IPS DF 19.7 (cell line): ENCODE measurements at places on chromosomes 12 and 14.
A peak's percentile ranks its signal among the peaks of the same experiment; 100 is the strongest.

GRCh38 chr14:80364274-80364673 lies 153.0 kb upstream of the DIO2 start:
- DNase-seq: no peak

- no peak for DNase-seq
Observed at GRCh38 chr12:18828483-18828882, 90.6 kb downstream of the CAPZA3 start.

DNA sequence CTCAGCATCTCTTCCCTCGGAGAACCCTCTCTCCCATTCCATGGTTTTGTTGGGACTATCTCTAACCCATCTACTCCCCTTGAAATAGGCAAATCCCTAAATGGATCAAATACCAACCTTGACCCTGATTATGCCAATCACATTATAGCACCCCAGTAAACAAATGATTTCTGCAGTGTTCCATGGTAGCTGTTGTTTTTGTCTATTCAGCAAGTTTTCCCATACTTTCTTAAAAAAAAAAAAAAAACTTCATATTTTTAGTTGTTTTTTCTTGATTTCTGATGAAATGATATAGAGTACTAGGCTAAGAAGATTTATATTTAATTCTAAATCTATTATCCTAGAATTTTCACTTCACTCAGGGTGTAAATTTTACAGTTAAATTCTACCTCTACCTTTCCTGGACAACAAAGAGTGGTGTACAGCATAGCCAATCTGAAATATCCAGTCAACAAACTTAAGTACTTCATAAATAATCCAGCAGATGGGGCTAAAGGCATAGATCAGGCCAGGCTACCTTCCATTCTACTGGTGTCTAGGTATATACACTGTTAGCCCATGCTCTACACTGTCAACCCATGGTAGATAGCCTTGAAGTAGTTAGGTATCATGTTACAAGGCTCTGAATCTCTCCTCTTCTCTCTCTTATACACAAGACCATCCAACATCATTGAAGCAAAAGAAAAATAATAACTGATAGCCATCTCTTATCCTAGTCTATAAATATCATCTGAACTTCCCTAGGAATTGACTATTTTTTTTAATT lies 82.2 kb downstream of the PLEKHG7 start:
- DNase-seq: peak; percentile 48

- DNase-seq: peak; percentile 68
Observed at GRCh38 chr14:69713209-69713781, 53.6 kb upstream of the SRSF5 start.

DNA sequence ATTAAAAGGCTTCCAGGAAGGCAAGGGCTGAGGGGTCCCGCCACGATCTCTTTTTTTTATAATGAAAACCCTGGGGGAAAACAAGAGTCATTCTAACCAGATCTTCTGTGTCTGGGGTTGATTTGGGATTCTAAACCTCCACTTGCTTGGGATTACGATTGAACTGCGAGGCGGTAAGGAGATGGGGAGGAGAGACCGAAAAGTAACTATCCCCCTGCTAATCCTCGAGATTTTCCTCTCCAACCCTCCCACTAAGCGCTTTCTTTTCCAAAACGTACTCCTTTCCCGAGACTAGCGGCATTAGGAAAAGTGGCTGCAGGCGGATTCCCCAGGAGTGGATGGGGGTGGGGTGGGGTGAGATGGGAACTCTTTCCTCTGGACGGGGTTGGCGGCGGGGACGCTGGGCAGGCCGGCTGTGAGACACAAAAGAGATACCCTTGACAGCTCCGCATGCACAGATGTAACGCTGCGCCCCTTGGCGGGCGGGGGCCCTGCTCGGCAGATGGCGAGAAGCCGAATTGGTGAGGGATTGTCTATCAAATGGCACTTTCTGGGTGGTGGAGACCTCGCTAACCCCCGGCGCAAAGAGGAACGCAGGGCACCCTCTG lies 830 bp upstream of the SRRM4 start:
- no peak for DNase-seq

- DNase-seq: no peak
Observed at GRCh38 chr12:8904665-8905064, 9.6 kb upstream of the PHC1 start.

DNA sequence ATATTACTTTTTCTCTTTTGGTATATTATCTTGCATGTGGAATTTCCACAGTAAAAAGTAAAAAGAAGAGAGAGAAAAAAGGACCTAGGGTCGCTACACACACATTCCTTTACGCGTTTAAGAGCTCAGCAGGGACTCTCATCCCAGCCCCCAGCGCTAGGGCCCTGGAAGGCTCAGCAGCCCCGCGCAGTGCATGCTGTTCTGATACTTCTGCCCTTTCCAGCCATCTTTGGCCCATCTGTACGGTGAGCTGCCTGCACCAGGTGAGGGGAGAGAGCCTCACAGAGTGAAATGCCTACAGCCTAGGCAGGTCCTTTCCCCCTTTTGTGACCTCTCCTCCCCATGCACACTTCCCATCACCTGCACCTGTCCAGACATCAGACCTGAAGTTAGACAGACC lies 1.6 kb upstream of the LTBR start:
- DNase-seq: no peak

DNA sequence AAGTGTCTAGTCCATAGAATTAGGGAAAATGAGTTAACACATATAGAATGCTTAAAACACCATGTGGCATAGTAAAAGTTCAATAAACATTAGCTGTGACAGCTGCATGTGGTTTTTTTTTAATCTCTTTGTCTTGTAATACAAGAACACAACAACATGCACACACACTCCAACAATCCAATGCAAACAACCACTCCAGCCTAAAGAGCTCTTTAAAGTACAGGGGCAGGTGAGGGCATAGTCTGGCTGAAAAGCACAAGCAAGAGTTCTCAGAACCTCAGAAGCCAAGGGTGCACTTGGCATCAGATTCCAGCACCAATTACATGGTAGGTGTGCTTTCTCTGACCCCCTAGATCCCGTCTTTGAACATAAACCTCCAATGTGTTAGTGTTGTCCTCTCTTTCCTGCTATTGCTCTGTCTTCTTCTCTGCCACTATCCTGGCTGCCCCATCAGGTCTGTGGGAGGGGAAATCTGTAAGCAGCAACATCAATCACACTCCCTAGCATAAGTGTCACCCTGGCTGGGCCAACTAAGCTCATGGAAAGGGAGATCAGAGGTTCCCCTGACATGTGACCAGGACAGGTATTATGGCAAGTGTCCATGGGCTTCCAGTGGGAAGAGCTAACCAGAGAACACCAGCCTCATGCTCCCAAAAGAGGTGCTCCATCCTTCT lies 91.0 kb downstream of the SLC8A3 start:
- DNase-seq: no peak

GRCh38 chr12:82931349-82932116 lies 244.8 kb downstream of the TMTC2 start:
- DNase-seq: no peak

- peak; percentile 38 for DNase-seq
Observed at GRCh38 chr12:126069549-126070165, 1004.4 kb downstream of the AACS start.
